ENCODE measurements at places on chromosomes 13 and 19. TPM values are rescaled to one million over a fixed set of nuclear protein-coding genes. Genes with fewer than 3 reads are reported as not detected.
A peak's percentile ranks its signal among the peaks of the same experiment; 100 is the strongest.

CYTH2 gene
- total RNA-seq, result 13.1 TPM

C19orf33 gene
- not detected for total RNA-seq

- H3K27ac ChIP-seq, result no peak overlapping the region
- no peaks in the 10 kb centered on the region for H3K27me3 ChIP-seq
- no peak for DNase-seq
- H3K4me1 ChIP-seq, result no peaks in the 10 kb centered on the region
- H3K4me3 ChIP-seq, result no peak overlapping the region
- H3K36me3 ChIP-seq, result no peaks in the 10 kb centered on the region
Measured at GRCh38 chr19:41159881-41160280, 33.1 kb upstream of the CYP2S1 start.

- peak overlapping the region; percentile 73 for H3K4me3 ChIP-seq
- H3K27ac ChIP-seq, result peak overlapping the region; percentile 98
- no peaks in the 10 kb centered on the region for H3K36me3 ChIP-seq
- H3K4me1 ChIP-seq, result peaks cover 40% of the 10 kb centered on the region
- H3K27me3 ChIP-seq, result no peaks in the 10 kb centered on the region
- DNase-seq, result peak; percentile 52
Measured at GRCh38 chr19:47228937-47229675, 1.9 kb downstream of the BBC3 start.

GSX1 gene
- not detected for total RNA-seq

DNA sequence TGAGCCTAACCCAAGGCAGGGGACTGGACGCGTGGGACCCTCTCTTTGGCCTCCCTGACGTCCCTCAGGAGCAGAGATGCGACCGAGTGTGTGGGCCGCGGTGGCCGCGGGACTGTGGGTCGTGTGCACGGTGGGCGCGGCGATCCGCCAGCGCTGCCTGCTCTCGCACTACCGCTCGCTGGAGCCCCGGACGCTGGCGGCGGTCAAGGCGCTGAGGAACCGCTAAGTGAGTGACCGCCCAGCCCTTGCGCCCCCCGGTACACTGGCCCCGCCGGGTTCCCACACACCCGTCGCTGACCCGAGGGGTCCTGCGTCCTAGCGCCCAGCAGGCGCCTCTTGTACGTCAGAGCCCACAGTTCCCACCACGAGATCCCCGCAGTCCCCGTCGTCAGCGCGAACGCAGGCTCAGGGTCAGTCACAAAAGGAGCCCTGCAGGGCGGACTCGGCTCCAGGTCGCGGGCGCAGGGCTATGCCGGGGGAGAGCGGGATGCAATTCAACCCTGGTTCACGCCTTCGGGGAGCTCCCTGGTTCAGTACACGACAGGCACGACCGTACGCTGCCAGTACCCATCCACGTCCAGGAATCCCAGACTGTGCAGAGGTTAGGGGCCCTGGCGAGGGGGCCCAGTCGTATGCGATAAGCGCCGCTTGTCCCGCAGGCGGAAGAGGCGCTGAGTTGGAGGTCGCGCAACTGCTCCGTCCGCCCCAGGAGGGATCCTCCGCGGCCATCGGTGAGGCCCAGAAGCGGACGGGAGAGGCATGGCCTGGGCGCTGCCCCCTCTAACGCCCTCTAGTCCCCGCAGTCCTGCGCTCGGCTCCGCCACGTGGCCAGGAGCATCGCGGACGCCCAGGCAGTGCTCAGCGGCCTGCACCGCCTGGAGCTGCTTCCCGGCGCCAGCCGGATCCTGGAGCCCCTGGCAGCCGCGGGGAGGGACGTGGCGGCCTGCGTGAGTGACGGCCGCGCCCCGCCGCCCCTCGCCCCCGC, 3.6 kb upstream of the IFNL2 start:
- no peak overlapping the region for H3K4me3 ChIP-seq
- peaks cover 12% of the 10 kb centered on the region for H3K4me1 ChIP-seq
- no peaks in the 10 kb centered on the region for H3K27me3 ChIP-seq

DNA sequence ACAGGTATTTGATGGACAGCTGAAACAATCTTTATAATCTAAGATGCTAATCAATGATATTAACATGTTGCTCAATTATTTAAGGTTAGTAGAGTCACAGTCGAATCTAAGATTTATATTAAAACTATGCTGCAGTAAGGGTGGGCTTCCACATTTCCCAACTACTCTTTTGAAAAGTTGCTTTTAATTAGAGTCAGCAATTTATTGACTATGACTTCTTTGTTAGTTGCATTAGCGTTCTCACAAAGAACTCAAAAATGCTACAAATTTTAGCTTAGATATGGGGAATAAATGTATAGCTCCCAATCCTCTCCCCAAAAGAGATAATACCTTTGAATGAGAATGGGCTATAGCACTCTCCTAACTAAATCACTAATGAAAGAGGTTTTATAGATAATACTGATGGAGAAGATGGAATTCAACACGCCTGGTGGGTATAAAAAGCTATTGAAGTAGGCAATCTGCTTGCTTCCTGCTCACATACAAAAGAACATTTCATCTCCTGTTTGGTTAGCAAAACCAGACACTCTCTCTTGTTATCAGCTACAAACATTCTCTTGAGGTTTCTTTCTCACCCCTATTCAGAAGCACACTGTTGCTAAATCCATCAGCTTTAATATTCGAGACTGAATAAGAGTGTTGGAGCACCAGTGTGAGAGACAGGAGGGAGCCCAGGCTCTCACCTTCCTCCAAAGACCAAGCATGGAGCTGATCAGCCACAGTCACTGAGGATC, 2.4 kb upstream of the FLT1 start:
- peaks cover 16% of the 10 kb centered on the region for H3K4me1 ChIP-seq
- no peaks in the 10 kb centered on the region for H3K36me3 ChIP-seq
- no peak for DNase-seq
- H3K27me3 ChIP-seq, result peaks cover 13% of the 10 kb centered on the region

TPRX1 gene
- not detected for total RNA-seq

GRCh38 chr19:48842789-48843162, 6.5 kb upstream of the HSD17B14 start:
- H3K36me3 ChIP-seq, result peaks cover 8% of the 10 kb centered on the region
- H3K4me1 ChIP-seq, result no peaks in the 10 kb centered on the region
- no peak overlapping the region for H3K4me3 ChIP-seq
- H3K27me3 ChIP-seq, result no peaks in the 10 kb centered on the region

DNA sequence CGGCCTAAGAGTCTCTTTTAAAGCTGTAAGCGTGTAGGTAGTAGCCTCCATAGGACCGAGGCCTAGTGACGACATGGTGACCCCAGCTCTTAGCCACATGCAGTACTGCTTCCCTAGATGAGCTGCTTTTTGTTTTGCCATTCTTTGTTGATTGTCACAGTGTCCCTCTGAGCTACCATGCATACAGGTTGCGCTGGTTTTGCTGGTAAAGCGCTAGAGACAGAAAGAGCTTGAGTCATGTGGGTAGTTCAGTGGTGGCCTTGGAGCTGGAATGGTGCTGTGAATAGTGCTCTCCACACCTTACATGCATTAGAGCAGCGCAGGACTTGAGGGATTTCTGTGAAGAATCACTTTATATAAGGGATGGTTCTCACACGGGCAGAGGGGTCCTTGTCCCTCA, 5.1 kb downstream of the HNRNPM start:
- no peaks in the 10 kb centered on the region for H3K27me3 ChIP-seq
- H3K27ac ChIP-seq, result no peak overlapping the region
- peaks cover 14% of the 10 kb centered on the region for H3K4me1 ChIP-seq
- H3K4me3 ChIP-seq, result no peak overlapping the region

DNA sequence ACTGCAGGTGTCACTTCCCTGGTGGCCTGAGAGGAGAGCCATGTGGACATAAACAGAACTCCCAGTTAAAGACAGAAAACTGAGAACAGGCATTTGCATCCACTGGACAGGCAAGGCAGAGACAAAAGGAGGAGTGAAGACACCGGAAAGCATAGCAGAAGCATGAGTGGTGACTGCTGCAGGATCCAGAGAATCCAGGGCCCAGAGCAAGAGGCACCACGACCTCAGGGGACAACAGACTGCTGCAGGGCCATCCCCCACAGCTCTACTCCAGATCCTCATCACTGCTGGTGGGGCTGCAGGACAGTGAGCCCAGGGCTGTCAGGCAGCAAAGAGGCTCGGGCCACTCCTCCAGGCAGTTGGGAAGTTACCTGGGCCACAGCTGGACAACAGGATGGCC, 14.5 kb upstream of the ISYNA1 start:
- no peak for DNase-seq
- H3K4me1 ChIP-seq, result no peaks in the 10 kb centered on the region
- no peak overlapping the region for H3K4me3 ChIP-seq
- no peak overlapping the region for H3K27ac ChIP-seq

FAM216B gene
- not detected for total RNA-seq

- no peaks in the 10 kb centered on the region for H3K4me1 ChIP-seq
- DNase-seq, result no peak
- no peak overlapping the region for H3K27ac ChIP-seq
- H3K4me3 ChIP-seq, result no peak overlapping the region
- no peaks in the 10 kb centered on the region for H3K27me3 ChIP-seq
Measured at GRCh38 chr13:99313501-99313900, 6.3 kb upstream of the GPR183 start.

- H3K4me1 ChIP-seq, result no peaks in the 10 kb centered on the region
- no peak for DNase-seq
- H3K27me3 ChIP-seq, result peaks cover 7% of the 10 kb centered on the region
- H3K27ac ChIP-seq, result no peak overlapping the region
Measured at GRCh38 chr13:21639561-21639960, 31.3 kb upstream of the FGF9 start.

KLK4 gene
- not detected for total RNA-seq

DPP9 gene
- total RNA-seq, result 74.5 TPM

ZNF490 gene
- total RNA-seq, result 3.5 TPM

FBN3 gene
- total RNA-seq, result 0.61 TPM

- no peak overlapping the region for H3K27ac ChIP-seq
- H3K4me3 ChIP-seq, result no peak overlapping the region
Measured at GRCh38 chr19:6354098-6354674, 7.1 kb upstream of the CLPP start.

GZMM gene
- total RNA-seq, result 1.0 TPM

DNA sequence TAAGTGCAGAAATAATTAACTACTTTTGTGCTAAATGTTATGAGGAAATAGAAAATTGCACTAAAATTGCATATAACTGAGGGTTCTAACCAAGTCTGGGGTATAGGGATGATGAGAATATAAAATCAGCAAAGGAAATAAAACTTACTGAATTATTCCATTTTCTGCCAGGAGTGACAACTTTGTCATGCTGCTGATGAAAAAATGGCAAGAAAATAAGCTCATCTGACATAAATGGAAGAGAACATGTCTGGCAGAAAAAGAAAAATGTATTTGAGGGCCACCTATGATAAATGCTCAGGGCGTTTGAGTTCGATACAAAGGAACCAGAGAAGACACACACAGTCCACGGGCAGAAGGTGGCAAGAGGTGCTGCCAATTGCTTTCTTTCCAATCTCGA, 78.2 kb downstream of the LHFPL6 start:
- H3K4me3 ChIP-seq, result no peak overlapping the region
- H3K4me1 ChIP-seq, result no peaks in the 10 kb centered on the region
- DNase-seq, result no peak
- no peaks in the 10 kb centered on the region for H3K36me3 ChIP-seq

DNA sequence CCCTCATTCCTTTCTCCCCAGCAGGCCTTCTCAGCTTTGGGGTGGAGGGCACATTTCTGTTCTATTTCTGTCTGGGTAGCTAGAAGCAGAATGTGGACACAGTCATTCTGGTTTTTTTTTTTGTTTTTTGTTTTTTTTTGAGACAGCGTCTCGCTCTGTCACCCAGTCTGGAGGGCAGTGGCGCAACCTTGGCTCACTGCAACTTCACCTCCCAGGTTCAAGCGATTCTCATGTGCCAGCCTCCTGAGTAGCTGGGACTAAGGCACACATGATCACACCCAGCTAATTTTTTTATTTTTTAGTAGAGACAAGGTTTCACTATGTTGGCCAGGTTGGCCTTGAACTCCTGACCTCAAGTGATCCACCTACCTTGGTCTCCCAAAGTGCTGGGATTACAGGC, 20.3 kb downstream of the CLPTM1 start:
- H3K4me3 ChIP-seq, result no peak overlapping the region
- H3K4me1 ChIP-seq, result peaks cover 5% of the 10 kb centered on the region
- no peaks in the 10 kb centered on the region for H3K27me3 ChIP-seq

DNA sequence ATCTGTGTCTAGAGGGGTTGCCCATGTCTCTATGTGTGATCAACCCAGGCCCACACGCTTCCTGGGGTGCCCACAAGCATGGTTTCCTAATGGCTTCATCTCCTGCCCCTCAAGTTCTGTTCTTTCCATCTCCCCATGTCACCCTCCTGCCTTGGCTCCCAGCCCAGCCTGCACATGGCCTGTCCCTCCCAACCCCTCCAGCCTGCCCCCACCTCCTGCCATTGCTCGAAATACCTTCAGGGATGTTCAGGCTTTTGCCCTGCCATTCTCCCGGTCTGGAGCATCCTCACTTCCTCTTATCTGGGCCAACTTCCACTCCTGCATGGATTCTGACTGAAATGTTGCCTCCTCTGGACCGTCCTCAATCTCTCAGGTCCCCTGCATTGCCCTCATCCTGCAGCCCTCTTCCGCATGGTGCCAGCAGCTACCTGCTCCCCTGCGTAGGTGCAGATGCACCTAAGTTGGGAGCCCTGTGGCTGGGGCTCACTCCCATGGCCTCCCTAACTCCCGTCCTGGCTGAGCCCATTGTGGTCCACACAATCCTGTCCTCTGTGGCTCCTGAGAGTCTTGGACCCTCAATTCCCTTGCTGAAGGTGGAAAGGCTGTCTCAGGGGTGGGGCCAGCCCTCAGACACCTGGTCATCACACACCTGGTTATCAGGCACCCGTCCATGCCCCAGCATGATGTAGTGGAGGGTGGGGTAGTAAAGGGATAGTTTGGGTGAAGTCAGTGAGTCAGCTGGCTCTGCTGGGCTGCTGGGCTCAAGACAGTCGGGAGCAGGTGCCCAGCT, 152.1 kb downstream of the URI1 start:
- H3K4me3 ChIP-seq, result no peak overlapping the region
- H3K4me1 ChIP-seq, result no peaks in the 10 kb centered on the region
- no peaks in the 10 kb centered on the region for H3K36me3 ChIP-seq
- no peaks in the 10 kb centered on the region for H3K27me3 ChIP-seq
- no peak overlapping the region for H3K27ac ChIP-seq

DNA sequence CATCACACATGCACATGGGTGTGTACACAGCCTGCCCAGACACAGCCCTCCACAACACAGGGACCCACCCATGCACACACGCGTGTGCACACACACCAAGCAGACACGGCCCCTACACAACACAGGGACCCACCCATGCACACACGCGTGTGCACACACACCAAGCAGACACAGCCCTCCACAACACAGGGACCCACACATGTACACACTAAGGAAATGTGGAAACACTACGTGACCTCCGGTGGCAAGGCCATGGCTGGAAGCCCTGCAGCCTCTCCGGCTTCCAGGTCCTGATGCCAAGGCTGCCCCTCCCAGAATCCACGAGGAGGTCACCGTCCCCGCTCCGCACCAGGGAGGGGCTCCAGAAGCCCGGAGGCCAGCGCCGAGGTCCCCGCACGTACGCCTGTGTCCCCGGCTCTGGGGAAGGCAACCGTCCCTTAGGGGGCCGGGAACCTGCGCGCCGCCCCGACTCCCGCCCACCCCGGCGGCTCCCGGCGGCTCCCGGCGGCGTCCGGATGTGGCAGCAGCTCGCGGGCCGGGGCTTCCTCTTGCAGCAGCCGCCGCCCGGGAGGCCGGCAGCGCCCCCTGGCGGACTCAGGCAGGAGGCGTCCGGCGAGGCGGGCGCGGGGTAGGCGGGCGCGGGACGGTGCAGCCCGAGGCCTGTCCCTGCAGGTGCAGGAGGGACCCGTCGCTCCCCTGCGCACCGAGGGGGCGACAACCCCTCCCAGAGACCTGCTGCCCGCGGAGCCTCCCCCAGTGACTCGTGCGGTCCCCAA, 29.8 kb upstream of the GRTP1 start:
- DNase-seq, result peak; percentile 80
- no peaks in the 10 kb centered on the region for H3K27me3 ChIP-seq
- peak overlapping the region; percentile 66 for H3K4me3 ChIP-seq

KIR2DL3 gene
- total RNA-seq, result not detected

NLRP5 gene
- not detected for total RNA-seq

Data from liver (tissue), 10 donors.